Cardiac muscle cell (in vitro differentiated cells and primary cell): ENCODE measurements at places on chromosomes 2 and 18.

- no peak for DNase-seq
These were observed 54.7 kb downstream of the THADA start for GRCh38 chr2:43541165-43541564.

GRCh38 chr2:157290525-157290924 lies 33.0 kb downstream of the GALNT5 start:
- DNase-seq: no peak

GRCh38 chr2:181407171-181407570 lies 50.0 kb upstream of the ITGA4 start:
- no peak for DNase-seq

GRCh38 chr2:9441556-9441955 lies 18.1 kb downstream of the CPSF3 start:
- no peak for DNase-seq

GRCh38 chr2:217113491-217113890 lies 253.6 kb upstream of the TNP1 start:
- no peak for DNase-seq

- no peak for DNase-seq
These were observed 991.9 kb upstream of the CHAC2 start for GRCh38 chr2:52775674-52776073.

DNA sequence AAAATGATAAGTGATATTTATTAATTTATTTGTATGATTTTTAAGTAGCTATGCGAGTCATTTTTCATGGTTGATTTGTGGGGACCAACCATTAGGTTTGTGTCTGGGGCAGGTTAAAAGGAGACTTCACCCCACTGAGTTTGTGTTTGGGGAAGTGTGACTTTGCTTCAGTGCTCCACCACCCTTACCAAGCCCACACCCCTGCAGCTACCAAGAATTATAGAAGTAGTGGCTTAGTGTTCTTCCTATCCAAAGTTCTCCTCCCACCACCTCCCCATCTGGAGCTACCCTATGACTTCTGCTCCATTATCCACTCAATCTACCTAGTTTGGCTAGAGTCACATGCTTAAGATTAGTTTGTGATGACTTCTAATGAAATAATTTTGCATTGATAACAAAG lies 182.1 kb upstream of the ZEB2 start:
- no peak for DNase-seq

GRCh38 chr2:85577386-85578242 lies at the start of gene VAMP8:
VAMP8 (plus strand) TSS chr2:85577586; CDS start chr2:85577647, 61 bp downstream.
- DNase-seq: no peak

DNA sequence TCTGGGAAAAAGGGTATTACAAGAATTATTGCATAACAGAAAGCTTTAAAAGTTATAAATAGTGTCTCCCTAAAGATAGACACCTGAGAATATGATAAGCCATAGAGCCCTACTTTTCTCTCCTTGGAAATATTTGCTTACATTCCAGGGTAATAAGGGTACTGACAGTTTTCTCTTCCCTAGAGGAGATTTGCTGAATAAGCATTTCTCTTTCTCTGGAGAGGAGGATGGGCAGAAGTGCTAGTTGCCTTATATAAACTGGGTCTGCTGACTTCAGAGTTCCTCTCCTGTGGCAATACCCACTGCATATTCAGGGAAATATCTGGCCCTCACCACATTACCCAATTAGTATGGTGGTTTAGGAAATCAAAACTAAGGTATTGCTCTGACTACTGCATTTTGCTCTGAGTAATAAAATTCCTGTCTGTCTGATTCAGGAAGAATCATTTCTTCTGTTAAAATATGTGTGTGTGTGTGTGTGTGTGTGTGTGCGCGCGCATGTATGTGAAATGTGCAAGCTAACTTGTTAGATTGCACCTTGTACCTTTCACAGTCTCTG lies 1391.3 kb downstream of the DSC3 start:
- peak; percentile 38 for DNase-seq

GRCh38 chr2:20544153-20544747 lies 97.4 kb downstream of the RHOB start:
- DNase-seq: no peak

DNA sequence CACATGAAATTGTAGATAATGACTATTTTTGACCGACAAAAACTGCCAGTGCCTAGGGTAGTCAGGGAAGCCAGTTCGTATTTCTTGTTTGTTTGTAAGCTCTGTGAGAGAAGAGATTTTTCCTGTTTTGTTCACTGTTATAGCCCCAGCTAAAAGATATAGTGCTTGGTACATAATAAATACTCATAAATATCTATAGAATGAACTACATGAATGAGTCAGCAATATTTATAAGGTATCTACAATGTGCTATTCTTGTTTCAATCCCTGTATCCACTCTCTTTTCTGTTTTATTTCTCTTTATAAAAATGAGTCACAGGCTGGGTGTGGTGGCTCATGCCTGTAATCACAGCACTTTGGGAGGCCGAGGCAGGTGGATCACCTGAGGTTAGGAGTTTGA lies 275.6 kb upstream of the FANCL start:
- DNase-seq: no peak

GRCh38 chr2:225367482-225367881 lies 32.0 kb upstream of the NYAP2 start:
- DNase-seq: no peak

DNA sequence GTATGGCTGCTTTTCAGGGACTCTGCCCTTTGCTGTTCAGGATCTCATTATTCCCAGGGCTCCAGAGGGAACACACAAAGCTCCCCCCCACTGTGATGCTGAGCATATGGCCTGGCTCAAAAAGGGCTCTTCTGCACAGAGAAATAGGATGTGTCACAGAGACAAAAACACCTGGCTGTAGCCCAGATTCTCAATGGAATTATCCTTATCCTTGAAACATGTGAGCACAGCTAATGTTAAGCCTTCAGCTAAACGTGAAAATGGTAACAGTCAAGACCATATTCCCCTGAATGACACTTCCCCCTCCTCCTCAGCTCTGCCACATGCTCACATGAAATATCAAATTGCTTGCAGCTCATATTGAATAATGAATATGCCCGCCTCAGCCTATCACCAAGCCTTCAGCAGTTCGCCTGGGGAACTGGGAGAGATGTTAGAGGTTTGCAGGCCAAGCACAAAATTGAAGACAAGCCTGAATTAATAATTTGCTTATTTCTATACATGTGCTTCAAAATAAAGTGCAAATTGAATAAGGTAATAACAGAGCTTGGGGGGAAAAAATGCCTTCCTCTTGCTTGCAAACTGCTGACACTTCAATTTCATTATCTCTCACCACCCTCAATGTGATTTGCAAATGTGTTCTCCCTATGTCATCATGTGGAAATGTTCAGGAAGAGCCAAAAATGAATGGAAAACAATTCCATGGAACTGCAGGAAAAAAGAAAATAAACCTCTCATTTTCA lies 181.0 kb upstream of the HNRNPA3 start:
- DNase-seq: no peak

DNA sequence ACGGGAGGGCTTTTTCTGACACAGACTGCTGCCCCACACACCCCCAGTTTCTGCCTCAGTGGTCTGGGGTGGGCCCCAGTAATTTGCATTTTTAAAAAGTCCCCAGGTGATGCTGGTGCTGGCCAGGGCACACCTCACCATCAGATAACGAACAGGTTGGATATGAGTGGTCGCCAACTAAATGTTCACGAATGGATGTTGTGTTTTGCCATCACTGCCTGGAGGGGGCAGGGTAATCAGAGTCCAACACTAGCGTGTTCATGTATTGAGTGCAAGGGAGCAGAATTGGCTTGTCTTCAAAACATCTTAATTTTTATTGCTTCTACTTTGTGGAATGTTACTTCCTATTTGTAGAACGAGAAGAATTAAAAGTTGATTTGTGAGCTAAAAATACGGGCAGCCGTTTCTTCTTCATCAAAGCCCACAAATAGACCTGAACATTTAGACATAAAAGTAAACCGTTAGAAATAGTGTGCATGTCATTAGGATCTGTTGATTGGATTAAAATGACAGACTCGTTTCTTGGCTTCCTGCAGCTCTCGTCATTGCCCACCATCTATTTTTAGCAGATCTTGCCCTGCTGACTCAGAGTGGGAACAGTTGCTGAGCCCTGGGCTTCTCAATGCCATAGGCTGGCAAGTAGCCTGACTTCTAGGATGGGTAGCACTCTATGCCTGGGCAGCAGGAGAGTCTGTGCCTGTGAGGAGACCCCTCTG lies 45.2 kb downstream of the NCK2 start:
- no peak for DNase-seq
